OCI-M1 (cell line): ENCODE measurements at places on chromosomes 4 and X.
A peak's percentile ranks its signal among the peaks of the same experiment; 100 is the strongest.

DNA sequence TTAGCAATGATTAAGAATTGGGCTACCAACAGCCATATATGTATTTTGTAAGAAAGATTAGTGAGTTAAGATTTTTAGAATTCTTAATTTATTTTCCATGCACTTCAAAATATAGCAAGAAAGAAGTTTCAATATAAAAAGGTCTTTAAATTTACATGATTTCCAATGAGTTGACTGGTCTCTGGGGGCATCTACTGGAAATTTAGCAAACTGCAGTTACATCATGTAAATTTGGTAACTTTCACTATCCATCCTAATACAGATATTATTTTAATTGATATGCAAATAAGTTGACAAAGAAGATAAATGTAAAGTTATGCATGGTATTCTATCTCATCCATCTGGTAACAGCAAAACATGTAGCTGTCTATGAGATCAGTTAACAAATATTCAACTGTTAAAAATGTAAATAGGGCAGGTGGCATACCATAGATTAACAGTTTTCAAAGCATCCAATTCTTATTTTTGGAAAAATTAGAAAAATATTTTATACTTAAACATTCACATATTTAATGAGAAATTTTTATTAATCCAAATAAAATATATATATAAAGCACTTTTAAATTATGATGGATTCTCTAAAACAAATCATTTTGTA is 29.1 kb downstream of the TTC29 start:
- peak; percentile 76 for DNase-seq

GRCh38 chrX:989959-990510 is 222.4 kb downstream of the CRLF2 start:
- peak; percentile 86 for DNase-seq

DNA sequence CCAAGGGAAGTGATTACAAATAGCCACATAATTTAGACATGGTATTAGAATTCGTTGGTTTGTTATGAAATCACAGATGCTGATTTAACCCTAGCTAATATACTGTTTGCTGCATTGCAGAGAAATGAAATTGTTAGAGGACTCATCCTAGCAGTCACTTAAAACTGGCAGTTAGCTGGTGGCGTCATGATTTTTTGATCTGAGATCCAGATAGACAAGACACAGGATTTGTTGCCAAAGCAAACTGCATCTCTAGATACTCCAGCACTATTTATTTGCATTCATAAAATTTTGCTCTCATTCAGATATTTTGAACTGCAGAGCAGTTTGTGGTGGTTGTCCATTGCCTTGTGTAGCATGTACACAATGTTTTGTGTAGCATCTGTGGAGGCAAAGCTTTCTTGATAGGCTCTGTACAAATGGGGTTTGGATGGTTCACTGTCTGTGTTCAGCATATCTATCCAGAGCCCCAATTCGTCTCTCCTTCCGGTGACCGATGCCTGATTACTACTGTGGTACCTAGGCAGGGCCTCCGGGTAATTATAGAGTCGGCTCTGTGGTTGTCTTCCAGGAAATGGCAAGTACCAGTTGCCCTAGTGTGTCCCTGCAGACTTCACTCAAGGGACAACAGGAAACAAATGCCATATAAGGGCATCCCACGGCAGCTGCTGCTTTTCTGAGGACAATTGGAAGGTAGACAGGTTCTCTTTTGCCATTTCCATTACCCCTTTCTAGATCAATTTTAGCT is 30.1 kb upstream of the SPARCL1 start:
- peak; percentile 89 for DNase-seq

DNA sequence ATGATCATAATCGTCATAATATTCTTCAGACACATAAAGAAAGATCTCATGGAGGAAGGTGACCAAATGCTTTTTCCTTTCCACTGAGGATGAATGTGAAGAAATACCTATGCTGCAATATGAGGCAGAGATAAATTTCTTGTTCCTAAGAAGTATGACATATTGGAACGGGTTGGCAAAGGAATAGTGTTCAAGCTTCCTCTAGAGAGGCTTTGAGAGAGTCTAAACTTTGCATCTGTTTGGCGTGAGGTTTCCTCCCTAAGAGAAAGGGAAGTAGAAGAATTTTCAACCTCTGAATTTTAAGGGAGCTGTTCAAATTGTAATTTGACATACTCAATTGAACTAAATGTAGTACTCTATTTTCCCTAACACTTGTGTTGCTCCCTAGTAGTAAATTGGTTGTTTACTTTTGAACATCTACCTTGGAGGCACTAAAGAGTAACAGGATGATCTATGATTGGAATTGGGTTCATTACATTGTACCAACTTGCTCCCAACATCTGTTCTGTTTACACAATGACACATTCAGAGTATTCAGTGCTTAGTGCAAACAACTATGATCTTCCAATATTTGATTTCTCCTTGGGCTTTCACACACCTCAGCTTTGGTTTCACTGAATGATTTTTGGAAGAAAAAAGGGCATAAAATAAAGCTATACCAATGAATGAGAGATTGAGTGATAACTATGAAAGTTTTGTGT is 122.0 kb downstream of the CORIN start:
- DNase-seq: peak; percentile 47

DNA sequence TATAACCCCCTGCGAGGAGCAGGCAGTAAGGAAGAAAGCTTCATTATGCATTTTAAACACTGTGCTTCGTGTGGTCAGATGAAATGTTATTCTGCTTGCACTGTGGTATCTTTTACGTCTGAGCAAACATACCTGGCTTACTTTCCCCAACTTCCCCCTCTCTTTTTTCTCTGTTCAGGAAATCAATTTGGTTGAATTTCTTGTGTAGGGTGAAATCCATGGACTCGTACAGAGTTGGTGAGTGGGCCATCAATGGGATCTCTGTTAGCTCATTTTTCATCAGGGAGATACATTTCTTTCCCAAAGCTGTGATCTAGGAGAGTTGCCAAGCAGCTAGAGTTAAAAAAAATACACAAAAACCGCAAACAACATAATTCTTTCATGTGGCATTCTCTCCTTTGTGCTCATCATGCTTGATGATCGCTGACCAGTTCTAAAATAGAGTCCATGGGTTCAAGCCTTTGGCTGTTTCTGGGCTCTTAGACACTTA is 98.5 kb downstream of the FRAS1 start:
- no peak for DNase-seq

DNA sequence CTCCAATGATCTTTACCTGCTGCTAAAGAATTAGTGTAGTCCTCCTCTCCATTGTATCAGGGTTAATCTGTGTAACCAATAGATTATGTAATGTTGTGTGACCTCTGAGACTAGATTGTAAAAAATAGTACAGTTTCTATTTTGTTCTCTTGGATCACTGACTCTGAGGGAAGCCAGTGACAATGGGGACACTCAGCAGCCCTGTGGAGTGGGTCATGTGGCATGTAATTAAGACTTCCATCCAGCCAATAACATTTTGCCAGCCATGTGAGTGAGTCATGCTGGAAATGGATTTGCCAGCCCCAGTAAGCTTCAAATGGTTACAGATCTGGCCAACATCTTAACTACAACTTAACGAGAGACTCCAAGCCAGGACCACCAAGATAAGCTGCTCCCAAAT is 332.3 kb downstream of the PTTG2 start:
- DNase-seq: no peak

DNA sequence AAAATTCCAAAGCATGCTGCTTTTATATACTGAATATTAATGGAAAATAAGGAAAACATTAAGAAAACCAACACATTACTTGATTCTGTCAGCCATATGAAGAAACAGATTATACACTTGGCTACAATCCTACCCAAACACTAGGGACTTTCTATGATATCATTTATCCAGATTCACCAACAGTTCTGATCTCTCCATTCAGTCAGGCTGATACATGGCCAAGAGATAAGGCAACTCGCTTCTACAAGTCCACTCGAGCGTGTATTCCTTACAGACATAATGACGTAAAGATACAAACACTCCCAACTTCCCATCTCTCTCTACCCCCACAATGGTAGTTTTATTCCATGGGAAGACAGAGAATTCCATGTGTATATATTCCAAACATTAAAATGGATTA is 44.5 kb downstream of the NEK1 start:
- DNase-seq: no peak

DNA sequence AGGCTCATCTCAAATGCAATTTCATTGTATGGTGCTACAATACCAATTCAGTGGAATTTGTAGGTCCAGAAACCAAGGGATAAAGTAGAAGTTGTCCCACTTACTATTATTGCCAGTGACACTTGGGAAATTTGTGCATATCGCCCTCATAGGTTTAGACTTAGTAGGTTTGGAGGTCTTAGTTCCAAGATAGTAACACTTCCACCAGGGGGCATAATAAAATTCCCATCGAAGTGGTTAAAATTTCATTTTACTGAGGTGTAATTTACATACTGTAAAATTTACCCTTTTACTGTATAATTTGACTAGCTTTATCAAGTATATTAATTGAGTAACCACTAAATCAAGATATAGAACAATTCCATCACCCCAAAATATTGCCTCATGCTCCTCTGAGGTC is 174.6 kb downstream of the INPP4B start:
- DNase-seq: peak; percentile 19

DNA sequence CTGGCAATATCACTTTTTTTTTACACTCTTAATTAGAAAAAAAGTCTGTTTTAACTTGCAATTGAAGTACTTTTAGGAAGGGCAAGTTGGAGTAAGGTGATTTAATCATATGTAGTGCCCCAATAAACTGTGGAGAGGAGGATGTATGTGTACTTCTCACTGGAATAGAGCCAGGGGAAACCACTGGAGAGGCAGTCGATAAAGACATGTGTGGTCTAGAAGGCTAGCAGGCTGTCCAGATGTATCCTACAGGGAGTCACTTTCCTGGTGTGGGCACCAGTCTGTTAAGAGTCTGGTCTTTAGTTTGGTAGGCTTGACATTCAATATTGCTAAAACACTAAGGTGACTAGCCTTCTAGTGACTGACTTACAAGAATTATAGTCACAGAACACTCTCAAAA is 9.6 kb upstream of the SGMS2 start:
- DNase-seq: peak; percentile 53

DNA sequence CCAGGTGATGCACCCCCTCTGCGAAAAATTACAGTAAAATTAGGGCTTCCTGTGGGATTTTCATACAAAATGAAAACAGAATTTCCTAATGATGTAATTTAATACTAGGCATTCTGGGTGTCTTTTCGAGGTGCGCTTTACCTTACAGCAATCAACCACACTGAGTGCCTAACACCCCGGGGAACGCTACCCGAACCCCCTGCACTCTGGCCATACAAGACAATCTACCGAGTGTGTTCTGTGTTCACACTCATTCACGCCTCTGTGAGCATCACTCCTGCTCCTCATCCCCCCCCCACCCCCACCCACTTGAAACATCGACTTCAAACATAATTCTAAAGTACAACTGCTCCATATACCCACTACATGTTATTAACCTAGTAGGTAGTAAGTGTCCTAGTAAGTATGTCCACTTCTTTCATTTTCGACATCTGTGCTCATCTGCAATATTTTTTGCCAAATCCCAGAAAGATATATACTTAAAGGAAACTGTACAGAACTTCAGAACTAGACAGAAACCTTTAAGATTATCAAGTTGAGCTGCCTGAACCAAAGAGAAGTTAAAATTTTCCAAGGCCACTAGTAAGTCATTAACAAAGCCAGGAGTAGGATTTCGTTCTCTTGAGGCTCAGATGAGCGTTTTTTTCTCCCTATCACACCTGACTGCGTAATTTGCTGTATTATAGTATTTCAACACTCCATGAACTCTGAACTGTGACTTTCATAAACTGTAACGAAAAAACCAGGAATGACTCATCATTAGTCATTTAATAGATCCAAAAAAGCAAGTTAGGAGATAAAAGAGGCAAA is 80.0 kb downstream of the FAT1 start:
- DNase-seq: peak; percentile 23

GRCh38 chr4:24262616-24263015 is 321.7 kb downstream of the DHX15 start:
- DNase-seq: no peak

DNA sequence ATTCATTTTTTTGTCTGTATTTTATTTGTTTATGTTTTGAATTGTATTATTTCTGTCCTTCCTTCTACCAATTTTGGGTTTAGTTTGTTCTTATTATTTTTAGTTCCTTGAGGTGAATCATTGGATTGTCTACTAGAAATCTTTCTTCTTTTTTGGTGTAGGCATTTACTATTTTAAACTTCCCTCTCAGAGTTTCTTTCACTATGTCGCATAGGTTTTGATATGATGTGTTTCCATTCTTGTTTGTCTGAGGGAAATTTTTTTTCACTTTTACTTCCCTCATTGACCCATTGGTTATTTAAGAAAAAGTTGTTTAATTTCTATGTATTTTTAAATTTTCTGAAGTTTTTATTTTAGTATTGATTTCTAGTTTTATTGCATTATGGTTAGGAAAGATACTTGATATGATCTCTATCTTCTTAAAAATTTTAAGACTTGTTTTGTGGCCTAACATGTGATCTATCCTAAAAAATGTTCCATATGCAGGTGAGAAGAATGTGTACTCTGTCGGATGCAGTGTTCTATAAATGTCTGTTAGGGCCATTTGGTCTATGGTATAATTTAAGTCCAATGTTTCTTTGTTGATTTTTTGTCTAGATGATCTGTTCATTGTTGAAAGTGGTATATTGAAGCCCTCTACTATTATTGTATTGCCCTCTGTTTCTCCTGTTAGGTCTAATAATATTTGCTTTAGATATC is 68.8 kb downstream of the IL15 start:
- no peak for DNase-seq

GRCh38 chr4:57104706-57105560 is 5.3 kb downstream of the IGFBP7 start:
- DNase-seq: no peak

DNA sequence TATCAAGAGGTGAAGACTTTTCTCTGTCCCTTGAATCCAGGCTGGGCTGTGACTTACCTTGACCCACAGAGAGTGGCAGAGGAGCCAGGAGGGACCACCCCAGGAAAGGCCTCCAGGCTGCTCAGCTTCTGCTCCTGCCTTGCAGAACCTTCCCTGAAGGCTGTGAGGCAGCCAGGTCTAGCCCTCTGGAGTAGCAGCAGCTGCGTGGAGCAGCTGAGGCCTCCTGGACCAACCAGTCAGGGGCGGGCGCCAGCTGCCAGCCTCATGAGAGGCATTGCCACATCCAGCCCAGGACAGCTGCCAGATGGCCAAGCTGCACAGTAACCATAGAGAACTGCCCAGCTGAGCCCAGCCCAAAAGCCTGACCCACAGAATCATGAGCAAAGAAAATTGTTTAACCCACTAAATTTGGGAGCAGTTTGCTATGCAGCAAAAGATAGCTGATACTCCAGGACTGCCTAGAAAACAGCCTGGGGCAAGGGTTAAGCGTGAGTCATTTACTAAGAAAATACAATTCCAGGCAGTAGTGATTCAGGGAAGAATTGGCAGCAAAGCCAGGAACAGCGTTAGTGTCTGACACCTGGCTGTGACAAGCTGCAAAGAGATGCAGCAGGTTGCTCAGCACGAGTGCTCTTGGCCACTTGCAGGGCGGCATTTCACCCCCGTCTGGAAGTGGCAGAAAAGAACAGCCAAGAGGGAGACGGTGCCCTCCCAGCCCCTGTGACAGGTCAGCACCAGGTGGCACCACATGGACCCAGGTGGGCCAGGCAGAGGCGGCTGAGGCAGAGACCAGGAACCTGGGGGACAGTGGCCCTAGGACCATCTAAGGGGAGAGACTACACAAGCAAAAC is 14.7 kb upstream of the PDE6B start:
- DNase-seq: no peak
